GF-D8 (cell line): ENCODE measurements at places on chromosomes 3 and 15.

DNA sequence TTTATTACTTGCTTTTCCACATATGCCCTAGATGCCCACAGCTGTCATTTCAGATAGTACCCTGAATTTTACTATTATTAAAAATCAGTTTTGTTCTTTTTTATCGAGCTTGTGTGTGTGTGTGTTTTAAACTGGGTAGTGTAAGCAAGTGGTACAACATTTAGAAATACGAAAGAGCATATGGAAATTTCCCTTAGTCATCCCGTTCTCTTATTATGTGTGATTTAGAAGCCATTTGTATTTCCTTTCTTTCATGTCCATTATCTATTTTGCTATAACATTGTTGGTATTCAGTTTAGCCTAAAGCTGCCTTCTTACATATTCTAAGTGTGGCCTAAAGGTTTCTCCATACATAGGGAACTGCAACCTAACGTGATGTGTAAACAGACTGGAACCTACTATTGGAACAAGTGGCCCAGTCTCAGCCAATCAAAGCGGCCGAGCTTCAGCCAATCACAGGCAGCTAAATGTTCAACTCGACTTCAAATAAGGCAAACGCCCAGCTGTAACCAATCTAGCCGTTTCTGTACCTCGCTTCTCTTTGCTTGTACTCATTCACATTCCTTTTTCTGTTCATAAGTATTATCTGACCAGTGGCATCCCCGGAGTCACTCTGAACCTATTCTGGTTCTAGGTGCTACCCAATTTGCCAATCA lies 14.7 kb upstream of the SYN2 start:
- DNase-seq, result no peak

DNA sequence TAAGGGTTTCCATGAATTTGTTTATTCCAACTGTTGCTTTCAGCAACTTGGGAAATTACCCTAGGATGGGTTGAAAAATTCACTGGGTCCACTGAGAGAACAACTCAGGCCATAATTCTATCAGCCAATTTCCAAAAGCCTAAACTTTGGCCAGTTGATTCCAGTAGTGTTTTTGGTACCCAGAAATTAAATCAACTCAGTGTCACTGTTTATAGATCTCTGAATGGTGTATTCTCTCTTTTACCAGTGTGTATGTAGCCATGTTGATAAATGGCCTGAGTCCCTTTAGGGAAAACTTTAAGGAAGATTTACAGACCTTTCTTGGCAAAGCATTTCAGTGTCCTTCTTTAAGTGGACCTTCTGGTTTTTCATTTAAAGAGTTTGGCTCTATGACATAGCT lies 636.4 kb downstream of the OTOL1 start:
- no peak for DNase-seq

GRCh38 chr15:63835211-63835568 lies 1.4 kb upstream of the HERC1 start:
- DNase-seq, result no peak

DNA sequence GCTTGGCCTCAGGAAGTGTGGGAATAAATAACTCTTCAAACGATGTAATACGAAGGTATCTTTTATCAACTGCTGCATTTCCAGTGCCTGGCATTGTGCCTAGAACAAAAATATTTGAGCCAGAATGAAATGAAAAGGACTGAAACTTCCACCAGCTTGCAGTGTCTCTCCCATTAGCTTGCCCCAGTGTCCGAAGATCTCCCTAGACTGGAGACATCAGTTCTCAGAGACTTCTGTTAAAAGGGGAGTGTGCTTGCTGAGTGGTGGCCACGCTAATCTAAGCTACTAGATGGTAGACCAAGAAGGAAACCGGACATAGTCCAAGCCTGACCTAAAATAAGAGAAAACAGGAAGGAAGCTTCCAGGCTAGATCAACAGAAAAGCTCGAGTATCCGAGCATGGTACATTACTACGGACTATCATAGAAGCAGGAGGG lies 28.6 kb downstream of the KCNAB1 start:
- DNase-seq, result no peak

DNA sequence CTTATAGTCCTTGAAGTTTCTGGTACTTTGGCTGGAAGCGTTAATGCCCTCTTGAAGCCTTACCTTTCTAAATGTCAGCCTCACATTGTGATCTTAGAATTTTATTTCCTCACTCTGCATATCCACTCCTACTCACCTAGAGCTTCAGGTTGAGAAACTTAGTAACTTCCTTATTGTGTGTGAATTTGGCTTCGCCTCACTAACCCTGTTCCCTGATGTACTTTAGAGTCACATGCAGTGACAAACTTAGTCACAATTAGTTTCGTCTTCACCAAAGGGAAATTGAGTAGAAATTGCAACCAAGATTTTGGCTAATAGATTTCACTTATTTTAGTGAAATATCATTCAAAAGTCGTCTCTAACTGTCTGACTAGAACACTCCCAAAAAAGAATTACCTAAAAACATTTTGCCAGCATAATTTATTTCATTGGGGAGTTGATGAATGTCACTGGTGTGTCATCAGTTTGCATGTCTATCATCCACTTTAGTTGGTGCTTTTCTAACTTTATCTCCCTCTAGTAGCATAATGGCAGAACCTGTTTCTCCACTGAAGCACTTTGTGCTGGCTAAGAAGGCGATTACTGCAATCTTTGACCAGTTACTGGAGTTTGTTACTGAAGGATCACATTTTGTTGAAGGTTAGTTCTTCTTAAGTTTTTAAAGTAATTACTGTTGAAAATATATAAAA lies 960 bp downstream of the MFN1 start:
- DNase-seq, result peak; percentile 44

DNA sequence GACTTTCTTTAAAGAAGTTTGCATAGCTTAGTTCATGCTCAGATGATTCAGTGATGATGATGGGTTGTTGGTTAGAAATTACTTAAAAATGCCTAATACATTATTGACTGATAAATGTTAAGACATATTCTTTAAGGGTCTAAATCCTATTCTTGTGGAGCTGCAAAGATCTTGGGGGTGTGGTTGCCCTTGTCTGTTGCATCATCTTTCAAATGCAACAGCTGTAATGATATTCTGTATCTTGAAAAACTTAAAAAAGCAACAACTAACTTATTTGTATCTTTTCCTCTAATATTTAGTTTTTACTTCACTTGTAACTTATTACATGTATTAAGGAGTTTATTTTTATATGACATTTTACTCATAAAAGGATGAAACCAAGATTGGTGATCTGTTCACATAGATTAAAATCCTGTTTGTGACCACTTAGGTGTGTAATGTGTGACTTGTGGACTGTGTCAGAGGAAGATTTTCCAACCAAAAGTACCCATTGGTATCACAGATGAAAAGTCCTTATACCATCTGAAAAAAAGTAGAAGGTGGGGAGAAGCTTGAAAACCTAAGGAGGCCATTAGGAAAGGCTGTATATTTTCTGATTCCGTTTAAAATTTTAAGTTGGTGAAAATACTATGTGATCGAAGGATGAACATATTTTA lies 142.8 kb downstream of the IGF1R start:
- no peak for DNase-seq

- DNase-seq, result no peak
Measured at GRCh38 chr15:87038404-87038803, 958.7 kb downstream of the AGBL1 start.
